ENCODE measurements at places on chromosomes 13 and 19.

GRCh38 chr19:46610851-46611770, 10.0 kb downstream of the CALM3 start:
- no peak for DNase-seq

GRCh38 chr19:45484273-45484945, 12.4 kb downstream of the RTN2 start:
- DNase-seq, result no peak

DNA sequence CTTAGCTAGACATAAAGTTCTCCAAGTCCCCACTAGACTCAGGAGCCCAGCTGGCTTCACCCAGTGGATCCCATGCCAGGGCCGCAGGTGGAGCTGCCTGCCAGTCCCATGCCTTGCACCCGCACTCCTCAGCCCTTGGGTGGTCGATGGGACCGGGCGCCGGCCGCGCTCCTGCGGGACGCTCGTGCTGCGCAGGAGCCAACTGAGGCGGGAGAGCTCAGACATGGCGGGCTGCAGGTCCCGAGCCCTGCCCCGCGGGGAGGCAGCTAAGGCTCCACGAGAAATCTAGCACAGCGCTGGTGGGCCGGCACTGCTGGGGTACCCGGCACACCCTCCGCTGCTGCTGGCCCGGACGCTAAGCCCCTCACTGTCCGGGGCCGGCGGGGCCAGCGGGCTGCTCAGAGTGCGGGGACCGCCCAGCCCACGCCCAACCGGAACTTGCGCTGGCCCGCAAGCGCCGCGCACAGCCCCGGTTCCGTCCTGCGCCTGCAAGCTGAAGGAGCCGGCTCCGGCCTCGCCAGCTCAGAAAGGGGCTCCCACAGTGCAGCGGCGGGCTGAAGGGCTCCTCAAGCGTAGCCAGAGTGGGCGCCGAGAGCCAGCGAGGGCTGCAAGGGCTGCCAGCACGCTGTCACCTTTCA, 5.8 kb downstream of the PARP4 start:
- DNase-seq, result no peak

DNA sequence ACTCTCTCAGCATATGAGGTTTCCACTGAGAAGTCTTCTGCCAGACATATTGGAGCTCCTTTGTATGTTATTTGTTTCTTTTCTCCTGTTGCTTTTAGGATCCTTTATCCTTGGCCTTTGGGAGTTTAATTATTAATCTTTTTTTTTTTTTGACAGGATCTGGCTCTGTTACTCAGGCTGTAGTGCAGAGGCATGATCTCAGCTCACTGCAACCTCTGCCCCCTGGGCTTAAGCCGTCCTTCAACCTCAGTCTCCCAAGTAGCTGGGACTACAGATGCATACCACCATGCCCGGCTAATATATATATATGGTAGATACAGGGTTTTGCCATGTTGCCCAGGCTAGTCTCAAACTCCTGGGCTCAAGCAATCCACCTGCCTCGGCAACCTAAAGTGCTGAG, 6.6 kb upstream of the CYP4F3 start:
- no peak for DNase-seq

- no peak for DNase-seq
Measured at GRCh38 chr19:49676136-49676783, 811 bp upstream of the PRMT1 start.

- no peak for DNase-seq
Measured at GRCh38 chr19:55255618-55256423, 3.0 kb downstream of the PPP6R1 start.

GRCh38 chr13:113231306-113232207, 22.1 kb downstream of the CUL4A start:
- DNase-seq, result no peak

DNA sequence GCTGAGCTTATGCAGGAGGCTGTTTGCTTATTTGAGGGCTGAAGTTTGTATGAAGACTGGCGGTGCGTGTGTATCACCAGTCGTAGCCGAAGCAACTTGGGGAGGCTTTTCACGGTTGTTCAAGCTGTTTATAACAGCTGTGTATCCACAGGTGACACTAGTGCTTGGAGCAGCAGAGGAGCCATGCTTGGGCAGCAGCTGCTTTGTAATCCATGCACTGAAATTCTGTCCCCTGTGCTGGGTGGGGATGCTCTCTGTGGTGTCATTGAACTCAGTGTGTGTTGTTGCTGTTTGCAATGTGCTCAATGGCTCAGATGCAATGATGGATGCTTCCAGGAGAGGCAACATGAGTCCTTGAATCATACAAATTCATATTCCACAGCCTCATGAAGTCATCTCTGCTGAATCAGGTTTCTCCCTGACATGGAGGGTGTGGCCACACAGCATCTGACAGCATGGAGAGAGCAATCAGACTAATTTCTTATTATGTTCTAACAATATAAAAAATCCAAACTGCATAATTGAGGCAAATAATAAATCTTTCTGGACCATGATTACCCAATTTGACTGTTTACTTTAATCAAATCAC, 18.8 kb upstream of the GTF3A start:
- DNase-seq, result no peak

DNA sequence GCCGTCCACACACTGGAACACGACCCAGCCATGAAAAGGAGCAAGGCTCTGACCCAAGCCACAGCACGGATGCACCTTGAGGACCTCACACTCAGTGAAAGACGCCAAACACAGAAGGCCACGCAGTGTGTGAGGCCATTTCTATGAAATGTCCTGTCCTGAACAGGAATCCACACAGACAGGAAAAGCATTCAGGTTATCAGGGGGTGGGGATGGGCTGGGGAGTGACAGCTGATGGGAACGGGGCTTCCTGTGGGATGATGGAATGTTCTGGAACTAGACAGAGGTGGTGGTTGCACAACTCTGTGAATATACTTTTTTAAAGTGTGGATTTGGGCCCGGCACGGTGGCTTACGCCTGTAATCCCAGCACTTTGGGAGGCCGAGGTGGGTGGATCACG, 30.6 kb downstream of the GPX4 start:
- DNase-seq, result no peak

- no peak for DNase-seq
Measured at GRCh38 chr13:50453188-50453587, 390.3 kb downstream of the DLEU7 start.

DNA sequence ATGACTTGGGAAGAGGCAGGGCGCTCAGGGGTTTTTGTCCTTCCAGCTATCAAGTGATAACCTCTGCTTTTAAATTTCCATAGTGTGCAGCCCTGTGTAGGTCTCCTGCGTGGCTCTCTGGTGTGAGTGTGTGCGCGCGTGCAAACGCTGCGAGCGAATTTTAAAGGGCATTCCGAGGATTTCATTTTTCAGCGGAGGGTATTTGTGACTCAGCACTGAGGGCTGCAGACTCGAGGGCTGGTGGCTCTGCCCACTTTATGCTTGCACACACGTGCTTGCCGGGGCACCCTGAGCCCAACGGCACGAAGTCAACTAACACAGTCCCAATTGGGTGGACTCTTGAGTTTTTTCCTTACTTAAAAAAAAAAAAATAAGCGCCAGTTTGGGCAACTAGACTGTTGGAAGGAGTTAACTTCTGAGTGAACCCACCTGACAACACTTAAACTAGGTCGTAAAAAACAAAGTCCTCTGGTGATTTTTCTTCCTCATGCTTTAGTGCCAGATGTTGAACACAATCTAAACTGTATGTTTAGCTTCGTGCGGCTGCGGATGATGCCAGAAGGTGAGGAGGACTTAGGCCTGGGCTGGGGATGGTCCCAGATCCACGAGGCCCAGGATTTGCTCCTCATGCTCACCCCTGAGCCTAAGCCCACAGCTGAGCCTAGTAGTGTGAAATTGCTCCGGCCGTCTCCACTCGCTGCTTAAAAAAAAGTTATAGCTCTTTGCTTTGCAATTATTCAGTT, 2.1 kb downstream of the FGF9 start:
- DNase-seq, result no peak

DNA sequence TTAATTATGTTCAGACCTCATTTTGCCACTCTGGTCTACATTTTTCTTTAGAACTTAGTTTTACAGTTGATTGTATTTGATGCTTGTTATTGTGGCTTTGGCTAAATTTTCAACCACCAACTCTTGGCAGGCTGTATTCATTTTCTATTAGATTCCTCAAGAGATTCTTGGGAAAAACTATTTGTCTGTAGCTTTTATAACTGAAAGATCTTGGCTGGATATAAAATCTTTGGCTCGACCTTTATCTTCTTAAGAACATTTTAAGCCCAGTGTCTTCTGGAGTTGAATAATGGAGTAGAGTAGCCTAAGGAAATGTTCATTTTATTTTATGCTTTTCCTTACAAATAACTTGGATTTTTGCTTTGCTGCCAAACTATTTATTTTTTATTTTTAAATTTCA, 848.5 kb downstream of the PCDH17 start:
- DNase-seq, result no peak

GRCh38 chr13:98242403-98242802, 65.3 kb upstream of the RNF113B start:
- DNase-seq, result no peak

- peak; percentile 48 for DNase-seq
Measured at GRCh38 chr13:96817336-96817941, 176.8 kb downstream of the OXGR1 start.

- DNase-seq, result no peak
Measured at GRCh38 chr13:73825143-73825542, 309.1 kb downstream of the KLF12 start.

DNA sequence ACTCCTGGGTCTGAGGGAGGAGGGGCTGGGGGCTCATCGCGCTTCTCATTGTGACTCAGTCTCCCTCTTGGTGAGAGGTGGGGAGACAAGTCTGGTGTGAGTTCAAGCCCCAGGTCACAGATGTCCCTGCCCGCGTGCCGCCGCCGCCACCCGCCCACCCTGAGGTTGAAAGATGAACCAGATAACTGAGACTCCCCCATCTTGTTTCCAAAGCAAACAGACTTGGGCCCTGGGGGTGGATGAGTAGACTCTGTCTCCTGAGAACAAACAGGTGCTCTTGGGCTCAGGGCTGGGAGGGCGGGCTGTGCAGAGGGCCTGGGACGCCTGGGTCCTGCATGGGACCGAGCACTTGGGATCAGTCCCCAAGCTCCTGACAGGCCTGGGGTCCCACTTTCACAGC, 567 bp downstream of the SBK2 start:
- no peak for DNase-seq

DNA sequence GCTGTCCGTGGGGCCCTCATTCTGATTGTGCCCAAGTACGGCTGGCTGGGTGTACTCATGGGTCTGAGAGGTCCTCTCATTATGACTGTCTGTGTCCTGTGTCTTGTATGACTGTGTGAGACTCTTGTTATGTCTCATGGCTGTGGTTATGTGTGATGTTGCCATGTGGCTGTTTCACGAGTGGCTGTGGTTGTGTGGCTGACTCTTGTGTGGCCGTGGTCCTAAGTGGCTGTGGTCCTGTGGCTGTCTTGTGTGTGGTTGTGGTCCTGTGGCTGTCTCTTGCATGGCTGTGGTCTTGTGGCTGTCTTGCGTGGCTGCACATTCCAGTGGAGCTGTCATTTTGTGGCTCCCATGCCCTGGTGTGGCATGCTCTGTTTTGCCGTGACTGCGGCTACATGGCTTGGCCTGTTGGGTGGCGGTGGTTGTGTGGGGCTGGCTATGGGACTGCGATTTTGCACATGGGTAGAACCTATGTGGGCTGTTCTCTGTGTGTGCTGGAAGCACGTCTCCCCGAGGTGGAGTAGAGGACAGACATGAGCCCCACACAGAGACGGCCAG, 2.5 kb downstream of the LYL1 start:
- DNase-seq, result no peak

- DNase-seq, result no peak
Measured at GRCh38 chr19:29505097-29505824, 20.5 kb upstream of the VSTM2B start.

GRCh38 chr13:48493851-48494250, 39.0 kb downstream of the RCBTB2 start:
- DNase-seq, result no peak

All from NCI-H1417 treated with DMSO at 0.1 percent for 48 hours (cell line).